ENCODE measurements at places on chromosomes 6 and 20.

GRCh38 chr6:144055121-144055931 lies 40.0 kb downstream of the SF3B5 start:
- no peak for DNase-seq

DNA sequence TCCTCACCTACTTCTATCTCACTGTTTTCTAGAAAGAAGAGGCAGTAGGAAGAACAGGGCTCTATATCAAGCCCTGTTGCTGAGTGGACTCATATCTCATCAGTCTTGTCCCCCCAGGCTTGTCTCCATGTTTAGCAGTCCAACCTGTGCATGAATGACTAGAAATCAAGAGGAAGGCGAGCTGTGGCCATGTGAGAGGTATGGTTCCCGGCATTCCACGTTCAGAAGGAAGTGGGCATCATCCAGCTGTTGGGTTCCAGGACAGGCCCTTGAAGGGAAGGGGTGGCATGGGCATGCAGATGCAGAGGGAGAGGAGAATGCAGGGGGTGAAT lies 176.6 kb downstream of the MRPL14 start:
- no peak for DNase-seq

GRCh38 chr6:23989885-23990533 lies 136.0 kb upstream of the NRSN1 start:
- no peak for DNase-seq

DNA sequence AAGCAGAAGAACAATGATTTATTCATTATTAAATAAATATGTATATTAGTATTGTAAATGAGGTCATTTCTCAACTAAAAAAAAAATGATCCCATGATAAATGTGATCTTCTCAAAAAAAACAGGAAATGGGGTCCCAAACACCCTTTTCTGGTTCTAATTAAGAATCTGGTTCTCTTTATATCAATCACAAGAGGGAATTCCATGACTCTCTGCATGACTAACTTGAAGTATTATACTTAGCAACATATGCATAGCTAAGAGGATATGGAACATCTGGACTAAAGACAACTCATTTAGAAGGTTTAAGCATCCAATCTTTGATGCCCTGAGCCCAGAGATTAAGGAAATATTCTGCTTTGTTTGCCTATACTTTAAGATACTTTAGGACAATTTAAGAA lies 89.7 kb upstream of the EMILIN3 start:
- no peak for DNase-seq

- DNase-seq = no peak
These were observed 261.4 kb downstream of the ZFAND3 start for GRCh38 chr6:38080889-38081288.

DNA sequence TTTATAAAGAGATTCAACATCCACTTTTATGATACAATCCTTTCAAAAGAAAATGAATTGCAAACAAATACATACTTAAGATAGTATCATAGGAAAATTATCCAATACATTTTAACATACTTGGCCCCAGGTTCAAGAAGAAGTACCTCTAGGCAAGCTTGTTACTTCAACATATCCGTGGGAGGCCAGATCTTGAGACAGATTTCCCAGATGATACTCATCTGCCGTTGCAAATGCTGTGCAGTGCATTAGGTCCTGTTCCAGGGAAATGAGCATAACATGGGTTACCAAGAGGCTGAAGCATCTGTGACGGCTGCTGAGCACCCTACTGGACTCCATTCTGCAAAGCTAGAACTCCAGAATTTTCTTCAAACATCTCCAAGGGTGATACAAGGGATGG lies 15.6 kb downstream of the RMND1 start:
- no peak for DNase-seq

DNA sequence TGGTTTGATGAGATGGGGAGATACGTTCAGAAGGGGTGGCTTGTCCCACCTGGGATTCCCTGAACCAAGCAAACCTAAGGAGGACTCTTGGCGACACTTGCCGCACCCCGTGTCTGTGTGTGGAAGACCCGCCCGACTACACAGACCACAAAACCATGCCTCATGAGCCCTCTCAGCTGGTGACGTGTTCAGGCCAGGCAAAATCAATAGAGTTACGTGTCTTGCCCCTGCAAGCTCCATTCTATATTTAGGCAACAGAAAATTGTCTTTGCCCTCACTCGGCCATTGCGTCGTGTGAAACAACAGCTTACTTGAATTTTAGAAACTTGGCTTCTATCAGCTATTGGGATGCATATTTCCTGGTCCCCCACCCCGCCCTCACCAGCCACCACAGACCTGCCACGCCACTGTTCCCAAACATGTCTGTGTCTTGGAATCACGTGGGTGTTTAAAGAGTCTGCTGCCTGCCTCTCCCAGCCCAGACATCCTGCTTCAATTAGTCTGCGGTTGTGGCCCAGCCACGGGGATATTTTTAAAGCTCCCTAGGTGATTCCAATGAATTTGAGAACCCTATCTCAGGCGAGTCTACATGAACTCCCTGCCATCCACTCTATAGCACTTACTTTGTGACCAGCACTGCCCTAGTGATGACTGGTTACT lies 279.2 kb upstream of the EXOC2 start:
- DNase-seq = no peak

DNA sequence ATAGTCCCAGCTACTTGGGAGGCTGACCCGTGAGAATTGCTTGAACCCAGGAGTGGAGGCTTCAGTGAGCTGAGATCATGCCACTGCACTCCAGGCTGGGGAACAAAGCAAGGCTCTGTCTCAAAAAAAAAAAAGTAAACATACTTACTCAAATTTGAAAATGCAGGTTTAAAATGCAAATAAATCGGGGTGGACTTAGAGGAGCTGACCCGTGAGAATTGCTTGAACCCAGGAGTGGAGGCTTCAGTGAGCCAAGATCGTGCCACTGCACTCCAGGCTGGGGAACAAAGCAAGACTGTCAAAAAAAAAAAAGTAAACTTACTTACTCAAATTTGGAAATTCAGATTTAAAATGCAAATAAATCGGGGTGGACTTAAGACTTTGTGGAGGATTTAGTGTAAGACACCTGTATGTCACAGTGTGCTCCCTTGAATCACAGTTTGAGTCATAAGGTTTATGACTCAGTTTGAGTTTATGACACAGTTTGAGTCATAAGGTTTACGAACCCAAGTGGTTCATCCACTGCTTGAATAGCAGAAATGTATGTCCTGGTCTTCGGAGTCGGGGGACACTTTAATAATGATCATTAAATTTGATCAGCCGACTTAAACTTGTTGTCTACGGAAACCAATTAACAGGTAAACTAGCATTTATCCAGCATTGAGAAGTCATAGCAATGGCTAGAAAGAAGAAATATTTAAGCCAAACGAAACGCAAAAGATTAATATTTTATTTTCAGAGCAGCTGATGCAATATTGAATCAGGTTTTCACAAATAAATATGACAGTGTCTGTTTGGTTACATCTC lies 6.8 kb upstream of the MRPS10 start:
- peak; percentile 52 for DNase-seq

DNA sequence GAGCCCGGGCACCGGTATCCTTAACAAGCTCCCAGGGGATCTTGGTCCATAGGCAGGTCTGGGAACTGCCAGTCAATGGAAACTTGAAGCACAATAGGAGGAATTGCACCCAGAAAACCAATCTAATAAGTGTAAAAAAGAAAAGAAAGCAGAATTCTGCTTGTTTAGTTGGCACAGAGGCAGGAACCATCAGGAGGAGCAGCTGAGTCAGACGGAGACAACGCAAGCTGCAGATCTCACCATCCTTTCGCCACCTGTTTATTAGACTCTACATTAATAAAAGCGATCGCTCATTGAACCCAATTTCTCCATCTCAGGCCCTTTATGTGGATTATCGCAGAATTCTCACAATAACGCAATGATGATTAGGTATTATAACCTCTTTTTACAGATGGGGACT lies 9.8 kb downstream of the ZFP64 start:
- DNase-seq = no peak

DNA sequence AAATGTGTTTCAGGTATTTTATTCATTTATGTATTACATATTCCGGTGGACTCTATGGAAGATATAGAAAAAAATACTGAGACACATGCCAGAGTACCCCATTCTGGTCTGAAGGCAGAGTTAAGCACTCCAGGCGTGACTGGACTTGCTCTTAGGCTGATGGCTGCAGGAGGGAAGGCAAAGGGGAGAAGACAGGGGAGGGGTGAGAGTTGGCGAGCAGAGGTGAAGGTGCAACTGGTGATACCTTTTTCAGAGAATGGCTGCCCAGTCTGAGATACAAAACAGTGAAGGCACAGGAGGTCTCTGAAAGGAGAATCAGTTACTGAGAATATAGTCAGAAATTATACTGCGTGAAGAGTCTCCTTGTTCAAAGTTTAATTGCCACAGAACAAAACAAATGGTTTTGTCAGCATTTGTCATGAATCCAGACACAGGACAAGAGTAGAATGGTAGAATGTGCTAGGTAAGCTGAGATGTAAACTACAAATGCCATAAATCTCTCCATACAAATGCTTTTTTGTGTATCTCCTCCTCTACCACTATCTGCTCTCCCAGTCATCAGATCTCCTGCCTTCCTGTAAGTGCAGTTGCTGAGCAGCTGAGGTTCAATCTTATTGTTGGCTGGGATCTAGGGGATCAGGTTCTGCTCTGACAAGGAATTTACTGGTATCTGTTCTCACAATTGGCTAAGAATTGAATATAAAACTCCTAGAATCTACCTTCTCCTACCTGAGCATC lies 104.2 kb upstream of the DST start:
- no peak for DNase-seq
